CD4-positive, alpha-beta memory T cell (primary cell): ENCODE measurements at places on chromosomes 4 and X. TPM values are rescaled to one million over a fixed set of nuclear protein-coding genes. Genes with fewer than 3 reads are reported as not detected.

GRCh38 chr4:104490096-104490769 is 4.5 kb downstream of the CXXC4 start:
- no peak for DNase-seq

- no peak for DNase-seq
Measured at GRCh38 chr4:102345795-102346100, 466 bp upstream of the SLC39A8 start.

DNA sequence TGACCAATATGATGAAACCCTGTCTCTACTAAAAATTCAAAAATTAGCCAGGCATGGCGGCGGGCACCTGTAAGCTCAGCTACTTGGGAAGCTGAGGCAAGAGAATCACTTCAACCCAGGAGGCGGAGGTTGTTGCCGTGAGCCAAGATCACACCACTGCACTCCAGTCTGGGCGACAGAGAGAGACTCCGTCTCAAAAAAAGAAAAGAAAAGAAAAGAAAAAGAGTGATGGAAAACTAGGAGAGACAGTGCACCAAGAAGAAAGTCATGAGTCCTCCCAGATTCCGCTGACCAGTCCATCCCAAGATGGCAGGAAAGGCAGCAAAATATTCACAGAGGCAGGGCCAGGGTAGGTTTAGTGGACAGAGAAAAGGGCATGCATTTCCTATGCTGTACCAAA is 226.9 kb downstream of the ASMT start:
- no peak for DNase-seq

The BANK1 gene
- polyA plus RNA-seq: 0.11 TPM

DNA sequence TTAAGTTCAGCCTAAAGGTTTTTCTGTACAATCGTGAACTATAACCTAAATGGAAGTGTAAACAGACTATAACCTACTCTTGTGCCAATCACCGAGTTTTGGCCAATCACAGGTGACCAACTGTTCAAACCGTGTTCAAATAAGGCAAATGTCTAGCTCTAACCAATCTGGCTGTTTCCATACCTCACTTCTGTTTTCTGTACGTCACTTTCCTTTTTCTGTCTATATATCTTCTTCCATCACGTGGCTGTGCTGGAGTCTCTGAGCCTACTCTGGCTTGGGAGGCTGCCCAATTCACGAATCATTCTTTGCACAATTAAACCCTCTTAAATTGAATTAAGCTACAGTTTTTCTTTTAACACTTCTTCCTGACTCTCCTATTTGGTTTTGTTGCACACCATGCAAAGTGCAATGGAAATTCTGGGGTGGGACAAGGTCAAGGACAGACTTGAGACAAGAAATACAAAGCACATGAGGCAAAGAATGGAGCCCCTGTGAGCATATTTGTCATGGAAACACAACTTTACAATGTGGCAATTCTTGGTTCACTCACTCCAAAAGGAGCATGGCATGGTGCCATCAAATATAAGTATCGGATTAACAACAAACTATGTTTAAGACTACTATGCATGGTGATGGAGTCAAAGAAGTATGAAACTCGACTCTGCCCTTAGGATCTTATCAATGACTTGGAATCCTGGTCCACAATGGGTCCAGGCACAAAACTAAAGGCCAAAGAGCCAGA is 115.7 kb upstream of the FAM9B start:
- no peak for DNase-seq

- DNase-seq: no peak
Measured at GRCh38 chr4:11814758-11815157, 386.1 kb upstream of the HS3ST1 start.

The SPIN2A gene
- not detected for polyA plus RNA-seq

GRCh38 chr4:23458054-23458453 is 431.8 kb downstream of the PPARGC1A start:
- no peak for DNase-seq

DNA sequence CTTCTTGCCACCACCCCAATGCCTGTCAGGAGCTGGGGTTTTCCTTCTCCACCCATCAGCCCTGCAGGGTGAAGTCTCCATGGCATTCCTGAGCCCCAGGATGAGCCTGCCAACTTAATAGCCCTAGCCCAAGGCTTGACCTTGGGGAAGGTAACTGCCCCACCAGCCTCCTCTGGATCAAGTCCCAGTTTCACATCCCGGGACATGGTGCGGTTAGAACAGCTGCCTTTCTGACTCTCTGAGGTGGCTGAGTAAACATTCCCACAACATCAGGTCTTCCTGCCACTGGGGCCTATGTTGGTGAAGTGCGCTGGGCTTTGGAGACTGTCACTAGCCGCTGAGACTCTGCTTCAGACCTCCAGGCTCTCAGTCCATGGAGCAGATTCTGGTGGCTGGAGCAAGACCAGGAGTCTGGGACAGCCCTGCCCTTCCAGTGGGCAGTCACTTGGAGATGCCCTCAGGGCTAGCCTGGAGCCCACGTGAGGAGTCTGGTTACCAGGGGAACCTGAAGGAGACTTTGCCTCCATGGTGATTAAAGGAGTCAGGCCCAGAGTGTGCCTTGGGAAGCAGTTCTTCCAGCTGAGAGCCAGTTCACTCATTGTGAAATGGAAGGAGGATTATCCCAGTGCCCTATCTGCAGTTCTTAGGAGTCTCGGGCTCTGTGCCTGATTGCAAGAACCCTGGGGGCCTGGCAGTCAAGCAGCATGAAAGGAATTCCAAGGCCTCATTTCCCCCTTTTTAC is 56.8 kb downstream of the SMIM20 start:
- no peak for DNase-seq

DNA sequence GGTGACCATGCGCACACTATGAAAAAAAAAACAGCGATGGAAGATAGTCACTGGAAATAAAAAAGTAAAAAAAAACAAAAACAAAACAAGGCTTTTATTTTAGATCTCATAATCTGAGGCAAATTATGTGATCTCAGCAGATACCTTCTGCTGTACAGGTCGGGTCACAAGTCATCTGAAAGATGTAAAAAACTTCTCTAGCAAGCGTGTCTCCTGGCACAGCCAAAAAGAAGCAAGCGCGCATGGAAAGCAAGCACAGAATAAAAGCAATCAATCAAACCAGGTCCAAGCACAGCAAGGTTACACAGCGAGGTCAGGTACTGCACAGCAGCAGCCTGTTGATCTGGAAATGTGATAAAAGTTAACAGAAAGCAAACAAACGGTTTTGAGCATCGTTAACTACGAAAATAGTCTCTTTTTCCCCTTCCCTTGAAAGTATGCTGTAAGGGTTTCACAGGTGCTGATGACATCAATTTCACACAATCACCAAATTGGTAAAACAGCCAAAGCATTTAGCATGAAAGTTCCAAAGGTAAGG is 79.3 kb upstream of the MTNR1A start:
- DNase-seq: no peak

The BTK gene
- polyA plus RNA-seq: not detected

- DNase-seq: no peak
Measured at GRCh38 chrX:70087857-70088630, 25.8 kb downstream of the OTUD6A start.
